CD4-positive, alpha-beta T cell treated with Interleukin-6 at 100 ng/mL for 8 hours (primary cell): ENCODE measurements at places on chromosomes 3 and 15.

DNA sequence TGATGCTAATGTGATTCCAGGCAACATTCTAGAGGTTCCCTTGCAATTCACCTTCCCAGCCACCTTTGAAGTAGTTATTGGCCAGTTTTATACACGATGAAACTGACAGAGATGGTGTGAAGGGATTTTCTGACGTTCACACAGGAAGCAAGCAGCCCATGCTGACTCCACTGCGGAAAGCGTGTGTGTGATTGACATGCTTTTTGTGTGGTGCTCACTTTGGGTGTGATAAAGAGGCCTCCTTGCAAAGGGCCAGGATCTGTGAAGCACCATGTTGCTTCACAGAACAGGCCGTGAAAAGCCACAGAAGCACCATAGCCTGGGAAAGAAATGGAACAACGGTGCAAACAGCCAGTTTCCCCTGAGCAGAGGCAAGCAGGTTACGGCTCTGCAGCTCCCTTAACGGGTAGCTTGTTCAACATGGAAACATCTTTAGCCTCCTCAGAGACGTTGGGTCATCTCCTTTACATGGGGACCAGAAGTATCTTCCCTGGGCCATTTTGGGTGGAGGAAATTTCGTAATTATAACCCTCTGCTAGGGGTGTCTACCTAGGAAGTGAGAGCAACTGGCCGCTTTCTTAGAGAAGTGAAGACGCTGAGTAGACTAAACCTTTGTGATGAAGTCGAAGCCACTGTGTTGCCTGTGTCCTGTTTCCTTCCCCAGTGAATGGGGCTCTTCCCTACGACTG, 108.5 kb downstream of the APBA2 start:
- DNase-seq = no peak

DNA sequence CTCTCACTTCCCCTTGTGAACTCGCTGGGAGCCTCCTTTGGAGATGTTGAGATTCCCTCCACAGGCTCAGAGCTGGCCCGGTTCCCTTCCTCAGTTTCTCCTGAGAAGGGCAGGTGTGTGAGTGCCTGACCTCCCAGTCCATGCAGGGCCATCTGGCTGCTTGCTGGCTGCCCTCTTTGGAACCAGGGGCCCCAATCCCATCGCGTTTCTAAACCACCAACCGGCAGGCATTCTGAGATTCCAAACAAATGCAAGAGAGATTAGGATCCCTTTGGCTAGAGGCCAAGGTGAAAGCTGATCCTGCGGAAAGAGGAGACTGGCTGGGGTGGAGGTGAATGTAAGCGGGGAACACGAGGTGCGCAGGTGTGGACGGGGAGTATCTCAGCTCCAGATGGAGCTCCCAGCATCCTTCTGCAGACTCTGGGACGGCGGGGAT, 2.9 kb upstream of the PRRT3 start:
- DNase-seq = no peak

DNA sequence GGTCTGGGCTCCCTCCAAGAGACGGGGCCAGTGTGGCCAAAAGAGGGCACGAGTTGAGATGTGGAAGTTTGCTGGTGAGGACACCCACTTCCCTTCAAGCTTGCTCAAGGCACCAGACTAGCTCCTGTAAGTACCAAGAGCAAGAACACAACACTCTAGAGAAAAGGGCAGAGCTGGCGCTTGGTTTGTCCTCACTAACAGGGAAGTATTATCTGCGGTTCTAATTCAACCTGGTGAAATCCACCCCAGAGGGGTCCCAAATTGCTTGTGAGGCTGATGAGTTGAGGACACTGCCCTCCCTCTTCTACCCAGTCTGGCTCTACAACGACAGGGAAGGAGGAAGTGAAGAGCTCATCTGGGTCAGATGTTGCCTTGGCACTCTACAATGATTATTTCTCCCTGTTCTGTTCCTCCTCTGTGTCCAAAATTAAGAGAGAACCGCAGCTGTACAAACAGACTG, 16.9 kb upstream of the FSIP1 start:
- no peak for DNase-seq

DNA sequence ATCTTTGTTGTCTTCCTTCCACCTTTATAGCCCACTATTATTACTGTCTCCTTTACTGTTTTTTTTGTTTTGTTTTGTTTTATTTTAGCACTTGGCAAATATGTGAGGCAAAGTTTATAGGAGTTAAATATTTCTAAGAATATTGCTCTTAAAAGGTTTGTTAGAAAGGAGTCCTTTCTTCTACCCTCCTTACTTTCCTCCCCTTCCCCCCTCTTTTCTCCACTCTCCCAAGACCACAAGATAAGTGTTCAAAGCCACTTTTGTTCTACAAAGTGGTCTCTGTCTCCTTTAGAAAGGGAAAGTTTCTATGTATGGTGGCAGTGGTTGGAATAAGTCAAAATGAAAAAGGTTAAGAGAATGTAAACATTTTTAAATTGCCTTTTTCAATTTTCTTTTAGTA, 130.7 kb upstream of the TSC22D2 start:
- DNase-seq = no peak

- no peak for DNase-seq
Observed at GRCh38 chr3:177673112-177673914, 476.0 kb upstream of the TBL1XR1 start.

GRCh38 chr15:34941831-34942230, 27.7 kb downstream of the AQR start:
- no peak for DNase-seq

DNA sequence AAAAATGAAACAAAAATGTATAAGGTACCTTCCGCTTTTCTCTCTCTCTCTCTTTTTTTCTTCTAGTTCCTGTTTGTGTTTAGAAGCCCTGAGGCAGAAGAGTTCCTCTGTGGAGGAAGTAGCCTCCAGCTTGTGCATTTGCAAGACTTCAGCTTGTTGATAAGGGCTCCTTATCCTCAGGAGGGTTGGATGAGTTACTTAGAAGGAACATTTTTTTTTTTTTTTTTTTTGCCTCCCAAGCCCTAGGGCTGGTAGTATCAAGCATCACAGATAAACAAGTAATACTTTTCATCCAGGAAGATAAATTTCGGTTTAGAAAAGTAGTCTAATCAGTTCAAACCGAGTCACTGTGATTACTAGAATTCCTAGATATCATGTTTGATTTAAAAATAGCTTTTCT, 91.0 kb upstream of the CBLB start:
- no peak for DNase-seq

GRCh38 chr15:91824256-91824655, 29.3 kb upstream of the SLCO3A1 start:
- DNase-seq = no peak

GRCh38 chr15:71914092-71914491, 103.7 kb downstream of the NR2E3 start:
- no peak for DNase-seq

GRCh38 chr3:79139395-79140068, 628.3 kb downstream of the ROBO1 start:
- no peak for DNase-seq

DNA sequence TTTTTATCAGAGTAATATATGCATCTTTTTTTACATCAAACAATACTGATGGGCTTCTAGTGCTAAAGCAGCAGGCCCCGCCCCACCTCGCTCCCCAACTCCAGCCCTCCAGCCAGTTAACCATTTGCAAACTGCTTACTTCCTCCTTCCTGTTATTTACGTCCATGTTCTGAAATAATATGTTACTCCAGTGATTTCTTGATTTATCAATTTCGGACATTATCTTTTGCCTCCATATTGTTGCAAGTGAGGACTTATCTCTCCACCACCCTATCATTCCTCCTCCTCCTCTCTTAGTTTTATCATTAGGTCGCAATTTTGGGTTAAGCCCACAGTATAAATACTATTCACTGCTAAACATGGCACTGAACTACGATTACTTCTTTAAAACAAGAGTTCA, 39.5 kb downstream of the ZNF710 start:
- no peak for DNase-seq

DNA sequence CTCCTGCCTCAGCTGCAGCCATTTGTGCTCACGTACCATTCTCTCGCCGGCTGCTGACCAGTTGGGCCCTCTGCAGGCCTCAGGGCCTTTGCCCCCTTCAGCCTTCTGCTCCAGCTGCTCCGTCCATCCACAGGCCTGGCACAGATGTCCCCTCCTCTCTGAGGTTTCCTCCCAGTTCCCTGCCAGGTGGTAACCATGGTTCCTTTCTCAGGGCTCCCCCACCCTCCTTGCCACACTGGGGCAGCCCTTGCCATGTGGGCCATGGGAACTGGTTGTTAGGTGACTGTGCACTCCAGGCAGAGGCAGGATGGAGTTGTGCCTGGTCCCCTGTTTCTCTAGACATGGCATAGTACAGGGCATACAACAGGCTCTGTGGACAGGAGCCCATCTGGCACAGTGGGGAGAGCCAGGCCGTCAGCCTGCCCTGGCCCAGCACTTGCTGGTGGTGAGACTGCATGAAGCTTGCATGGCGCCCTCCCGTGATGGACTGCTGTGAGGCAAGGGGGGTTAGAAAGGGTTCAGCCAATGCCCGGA, 148.9 kb downstream of the DNAJB8 start:
- no peak for DNase-seq

GRCh38 chr3:131047582-131047981, 20.9 kb downstream of the NEK11 start:
- DNase-seq = no peak

DNA sequence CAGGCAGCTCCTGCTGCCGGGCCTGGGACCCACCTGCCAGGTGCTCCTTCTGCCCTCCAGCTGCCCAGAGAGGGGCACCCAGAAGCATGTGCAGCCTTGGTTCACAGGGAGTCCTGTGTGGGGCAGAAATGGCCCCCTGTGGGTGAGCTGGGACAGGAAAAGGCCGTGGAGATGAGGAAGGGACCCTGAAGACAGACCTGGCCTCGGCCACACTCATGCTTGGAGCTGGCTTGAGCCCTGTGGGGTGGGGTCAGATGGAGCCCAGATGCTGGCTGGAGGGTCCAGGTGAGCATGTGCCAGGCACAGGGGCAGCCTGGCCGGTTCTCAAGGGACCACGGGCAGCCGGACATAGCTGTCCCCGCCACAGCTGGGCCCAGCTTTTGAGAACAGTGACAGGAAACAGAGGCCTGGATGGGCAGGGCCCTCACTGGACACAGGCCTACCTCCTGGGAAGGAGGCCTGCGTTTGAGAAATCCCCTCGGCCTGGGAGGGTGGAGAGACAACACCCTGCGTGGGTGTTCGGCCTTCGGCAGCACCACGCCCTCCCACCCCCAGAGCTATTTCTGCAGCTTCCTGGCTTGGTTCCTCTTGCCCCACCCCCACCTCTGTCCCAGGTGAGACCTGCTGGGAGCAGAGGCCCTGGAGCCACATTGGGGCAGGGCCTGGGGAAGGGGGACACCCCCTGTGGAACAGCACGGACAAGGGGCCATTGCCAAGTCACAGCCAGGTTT, 132.6 kb upstream of the MEF2A start:
- DNase-seq = peak; percentile 30

DNA sequence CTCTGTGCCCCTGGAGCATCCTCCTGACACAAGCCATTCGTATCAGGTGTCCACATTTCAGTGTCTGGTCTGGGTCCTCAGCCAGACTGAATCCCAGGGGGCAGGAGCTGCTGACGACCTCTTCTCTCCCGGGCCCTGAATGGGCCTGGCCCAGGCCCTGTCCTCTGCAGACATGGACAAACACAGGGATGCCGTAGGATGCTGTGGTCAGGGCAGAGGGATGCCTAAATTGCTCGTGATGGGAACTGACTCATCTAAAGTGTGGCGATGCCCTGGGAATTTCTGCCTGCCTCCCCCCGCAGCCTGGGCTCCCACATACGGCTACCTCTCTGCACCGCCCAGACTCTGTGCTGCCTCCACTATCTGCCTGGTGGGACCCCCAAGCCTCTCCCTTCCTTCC, 58.5 kb upstream of the CTSH start:
- no peak for DNase-seq

GRCh38 chr15:58564981-58565380, 133.2 kb downstream of the LIPC start:
- DNase-seq = no peak

DNA sequence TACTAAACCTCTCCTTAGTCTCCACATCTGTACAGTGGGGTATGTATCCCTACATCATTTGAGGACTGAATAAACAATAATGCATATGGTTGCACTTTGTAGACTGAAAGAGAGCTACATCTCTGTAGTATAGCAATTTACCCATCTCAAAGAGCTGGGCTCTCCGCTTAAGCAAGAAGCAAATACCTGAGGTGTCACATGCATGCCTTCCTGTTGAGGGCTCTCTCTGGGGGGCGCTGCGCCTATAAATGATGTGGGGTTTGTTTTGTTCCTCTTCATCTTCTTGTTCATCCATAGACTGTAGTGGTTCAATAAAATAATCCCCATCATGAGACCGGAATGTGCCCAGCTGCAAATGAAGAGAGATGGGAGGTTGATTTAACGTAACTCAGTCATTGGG, 6.8 kb downstream of the ADAMTS9 start:
- DNase-seq = no peak

DNA sequence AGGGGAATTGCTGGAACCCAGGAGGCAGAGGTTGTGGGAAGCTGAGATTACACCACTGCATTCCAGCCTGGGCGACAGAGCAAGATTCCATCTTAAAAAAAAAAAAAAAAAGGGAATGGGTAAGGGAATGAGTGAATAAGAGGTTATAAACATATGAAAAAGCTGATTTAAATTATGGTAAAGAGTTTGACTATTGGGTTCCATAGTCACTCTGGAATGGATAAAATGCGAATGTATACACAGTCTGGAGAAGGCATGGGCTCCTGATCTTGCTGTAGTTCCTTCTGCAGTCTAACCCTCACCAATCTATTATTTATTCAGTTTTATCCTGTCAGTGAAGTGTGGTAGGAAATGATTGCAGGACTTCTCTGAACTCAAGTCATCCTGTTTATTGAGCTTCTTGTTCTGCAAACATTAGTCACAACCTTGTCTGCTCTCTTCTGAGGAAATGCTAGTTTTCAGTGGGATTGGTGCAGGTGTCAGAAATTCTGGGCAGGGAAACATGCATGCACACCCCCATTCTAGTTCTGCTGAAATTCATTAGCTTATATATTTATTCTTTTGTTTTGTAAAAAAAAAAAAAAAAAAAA, 190.9 kb upstream of the CFAP20DC start:
- DNase-seq = no peak

DNA sequence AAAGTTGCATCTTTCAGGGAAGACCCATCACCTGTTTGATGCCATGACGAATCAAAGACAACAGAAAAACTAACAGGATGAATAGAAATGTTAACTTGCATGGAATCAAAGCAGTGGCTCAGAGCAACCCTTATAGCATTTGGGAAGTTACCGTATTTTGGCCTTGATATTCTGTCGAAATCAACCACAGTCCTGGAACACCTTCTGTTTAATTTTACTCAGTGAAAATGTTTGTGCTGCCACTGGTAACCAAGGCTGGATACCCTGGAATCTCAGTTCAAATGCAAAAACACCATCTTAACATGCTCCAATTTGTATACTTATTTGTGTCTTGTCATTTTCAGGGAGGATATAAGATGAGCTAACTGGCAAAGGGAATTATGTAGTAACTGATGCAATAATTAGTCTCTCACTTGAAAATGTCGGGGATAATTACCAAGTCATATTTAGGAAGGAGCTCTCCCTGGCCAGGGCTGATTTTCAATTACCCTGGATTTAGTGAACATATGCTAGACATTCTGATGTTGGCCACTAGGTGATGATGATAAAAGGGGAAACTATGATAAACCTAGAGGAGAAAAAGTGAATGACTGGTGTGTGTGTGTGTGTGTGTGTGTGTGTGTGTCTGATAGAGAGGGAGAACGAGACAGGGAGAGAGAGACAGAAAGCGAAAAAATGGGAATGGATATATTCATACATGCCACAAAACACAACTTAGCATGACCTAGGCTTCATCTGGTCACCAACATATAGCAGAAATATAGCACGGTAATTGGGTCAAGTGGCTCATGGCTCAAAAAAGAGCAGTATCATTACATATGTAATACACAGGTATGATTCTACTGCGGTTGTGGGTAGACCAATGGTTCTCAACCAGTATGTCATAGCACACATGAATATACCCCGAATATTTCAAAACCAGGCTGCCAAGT, 19.0 kb upstream of the PRICKLE2 start:
- no peak for DNase-seq

GRCh38 chr3:187210545-187211327, 13.4 kb downstream of the RTP1 start:
- no peak for DNase-seq
